ENCODE measurements at places on chromosomes 13 and 19.

DNA sequence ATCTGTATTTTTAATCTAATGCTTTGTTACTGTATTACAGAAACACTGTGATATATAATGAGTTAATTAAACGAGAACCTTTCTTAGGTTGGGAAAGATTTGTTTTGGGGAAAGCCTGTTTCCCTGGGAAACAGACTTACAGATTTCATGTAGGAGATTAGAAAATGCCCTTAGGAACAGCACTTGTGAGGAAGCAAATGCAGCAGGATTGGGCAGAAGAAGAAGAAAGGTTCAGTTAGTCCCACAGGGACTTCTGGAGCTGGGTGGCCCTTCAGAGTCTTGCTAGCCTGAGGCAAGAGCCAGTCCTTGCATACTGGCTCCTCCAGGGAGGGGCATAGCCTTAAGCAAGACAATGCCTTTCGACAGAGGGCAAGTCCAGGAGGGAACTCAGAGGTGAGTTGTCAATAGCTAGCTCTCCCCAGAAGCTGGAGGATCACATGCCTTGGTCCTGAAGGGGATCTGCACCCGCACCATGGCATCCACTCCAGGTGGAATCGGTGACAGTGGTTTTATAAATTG lies 36.8 kb downstream of the N4BP2L1 start:
- no peak for DNase-seq

- no peak for DNase-seq
Measured at GRCh38 chr19:2724148-2724557, 3.0 kb upstream of the DIRAS1 start.

DNA sequence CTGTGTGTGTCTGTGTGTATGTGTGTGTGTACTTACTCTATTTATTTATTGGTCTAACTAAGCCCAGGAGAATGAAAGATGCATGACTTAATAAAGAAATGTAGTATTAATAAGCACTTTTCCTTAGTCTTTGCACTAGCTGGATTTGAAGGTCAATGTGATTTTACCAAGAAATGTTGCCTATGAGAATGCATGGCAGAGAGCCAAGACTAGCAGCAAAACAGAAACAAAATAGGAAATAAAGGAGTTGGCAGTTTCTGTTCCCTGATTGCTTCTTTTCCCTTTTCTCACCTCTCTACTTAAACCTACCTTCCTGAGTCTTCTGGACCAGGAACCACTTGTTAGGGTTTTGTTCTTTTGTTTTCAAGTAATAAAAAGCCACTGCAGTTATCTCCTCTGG lies 286.1 kb downstream of the KCTD12 start:
- no peak for DNase-seq

DNA sequence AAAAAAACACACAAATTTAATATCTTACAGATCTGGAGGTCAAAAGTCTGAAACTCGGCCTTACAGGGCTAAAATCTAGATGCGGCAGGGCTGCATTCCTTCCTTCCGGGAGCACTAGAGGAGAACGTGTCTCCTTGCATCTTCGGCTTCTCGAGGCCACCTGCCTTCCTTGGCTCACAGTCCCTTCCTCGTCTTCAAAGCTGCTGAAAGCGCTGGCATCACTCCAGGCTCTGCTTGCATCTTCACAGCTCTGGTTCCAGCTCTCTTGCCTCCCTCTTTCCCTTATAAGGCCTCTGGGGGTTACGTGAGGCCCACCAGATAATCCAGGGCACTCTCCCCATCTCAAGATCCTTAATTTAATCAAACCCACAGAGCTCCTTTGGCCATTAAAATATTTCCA lies 10.5 kb downstream of the XRCC1 start:
- DNase-seq, result no peak

DNA sequence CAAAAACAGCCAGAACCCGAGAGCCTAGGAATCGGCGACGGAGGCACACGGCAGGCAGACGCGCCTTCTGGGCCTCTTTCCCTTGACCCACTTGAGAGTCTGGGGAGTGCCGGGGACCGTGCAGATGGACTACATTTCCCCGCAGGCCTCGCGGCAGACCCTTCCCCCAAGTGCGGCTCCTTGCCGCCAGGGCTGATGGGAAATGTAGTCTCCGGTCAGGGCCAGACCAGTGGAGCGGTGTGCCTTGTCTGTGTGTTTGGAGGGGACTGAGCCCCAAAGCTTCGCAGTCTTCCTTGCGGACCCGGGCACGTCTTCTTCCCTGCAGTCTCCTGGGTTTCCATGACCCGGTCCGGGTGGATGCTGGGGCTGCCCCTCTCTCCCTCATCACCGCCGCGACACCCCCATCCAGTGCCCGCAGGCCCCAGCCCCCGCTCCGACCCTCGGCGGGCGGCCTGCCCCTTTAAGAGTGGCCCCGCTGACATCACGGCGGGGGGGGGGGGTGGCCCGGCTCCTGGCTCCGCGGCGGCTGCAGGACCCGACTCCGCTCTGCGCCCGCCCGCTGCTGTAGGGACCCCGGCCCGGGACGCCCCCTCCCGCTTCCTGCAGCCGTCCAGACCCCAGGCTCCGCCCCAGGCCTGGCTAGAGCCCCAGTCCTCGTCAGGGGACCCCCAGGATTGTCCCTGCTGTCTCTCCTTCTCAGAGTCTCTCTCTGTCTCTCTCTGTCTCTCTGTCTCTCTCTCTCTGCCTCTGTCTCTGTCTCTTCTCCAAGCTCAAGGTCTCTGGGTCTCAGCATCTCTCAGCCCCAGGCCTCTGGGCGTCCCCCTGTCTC lies 758 bp upstream of the CACNG7 start:
- DNase-seq, result peak; percentile 17

DNA sequence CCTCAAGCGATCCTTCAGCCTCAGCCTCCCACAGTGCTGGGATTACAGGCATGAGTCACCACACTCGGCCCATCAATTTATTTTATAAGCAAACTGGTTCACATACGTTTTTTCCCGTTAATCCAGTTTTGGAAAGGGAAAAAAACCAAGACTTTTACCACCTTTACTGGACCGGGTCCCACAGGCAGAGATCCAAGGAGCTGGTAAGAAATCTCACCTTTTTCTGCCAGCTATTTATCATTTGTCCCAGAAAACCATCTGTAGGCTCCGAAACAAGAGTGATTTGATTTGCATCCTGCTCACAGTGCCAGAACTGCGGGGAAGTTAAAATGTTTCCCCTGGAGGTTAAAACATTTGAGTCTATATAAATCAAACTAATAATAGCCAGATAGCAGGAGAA lies 6.3 kb upstream of the FUT2 start:
- no peak for DNase-seq

- no peak for DNase-seq
Measured at GRCh38 chr19:55358943-55359908, 3.8 kb downstream of the GARIN5B start.

DNA sequence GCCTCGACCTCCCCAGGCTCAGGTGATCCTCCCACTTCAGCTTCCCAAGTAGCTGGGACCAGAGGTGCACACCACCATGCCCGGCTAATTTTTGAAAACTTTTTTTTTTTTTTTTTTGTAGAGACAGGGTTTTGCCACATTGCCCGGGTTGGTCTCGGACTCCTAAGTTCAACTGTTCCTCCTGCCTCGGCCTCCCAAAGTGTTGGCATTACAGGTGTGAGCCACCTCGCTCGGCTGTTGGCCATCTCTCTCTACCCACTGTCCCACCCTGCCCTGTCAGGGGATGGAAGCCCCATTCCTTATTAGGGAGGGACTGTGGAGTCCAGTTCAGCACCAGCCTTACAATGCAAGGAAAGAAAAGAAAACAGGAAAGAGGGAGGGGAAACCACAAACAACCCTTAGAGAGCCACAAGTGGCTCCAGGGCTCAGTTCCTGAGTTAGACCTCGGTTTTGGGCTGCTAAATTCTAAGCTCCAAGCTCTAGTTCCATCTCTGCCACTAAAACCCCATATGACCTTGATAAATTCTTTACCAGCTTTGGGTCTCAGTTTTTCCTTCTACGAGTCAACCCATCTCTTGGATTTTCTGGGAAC lies 31.7 kb downstream of the ACTL9 start:
- no peak for DNase-seq

DNA sequence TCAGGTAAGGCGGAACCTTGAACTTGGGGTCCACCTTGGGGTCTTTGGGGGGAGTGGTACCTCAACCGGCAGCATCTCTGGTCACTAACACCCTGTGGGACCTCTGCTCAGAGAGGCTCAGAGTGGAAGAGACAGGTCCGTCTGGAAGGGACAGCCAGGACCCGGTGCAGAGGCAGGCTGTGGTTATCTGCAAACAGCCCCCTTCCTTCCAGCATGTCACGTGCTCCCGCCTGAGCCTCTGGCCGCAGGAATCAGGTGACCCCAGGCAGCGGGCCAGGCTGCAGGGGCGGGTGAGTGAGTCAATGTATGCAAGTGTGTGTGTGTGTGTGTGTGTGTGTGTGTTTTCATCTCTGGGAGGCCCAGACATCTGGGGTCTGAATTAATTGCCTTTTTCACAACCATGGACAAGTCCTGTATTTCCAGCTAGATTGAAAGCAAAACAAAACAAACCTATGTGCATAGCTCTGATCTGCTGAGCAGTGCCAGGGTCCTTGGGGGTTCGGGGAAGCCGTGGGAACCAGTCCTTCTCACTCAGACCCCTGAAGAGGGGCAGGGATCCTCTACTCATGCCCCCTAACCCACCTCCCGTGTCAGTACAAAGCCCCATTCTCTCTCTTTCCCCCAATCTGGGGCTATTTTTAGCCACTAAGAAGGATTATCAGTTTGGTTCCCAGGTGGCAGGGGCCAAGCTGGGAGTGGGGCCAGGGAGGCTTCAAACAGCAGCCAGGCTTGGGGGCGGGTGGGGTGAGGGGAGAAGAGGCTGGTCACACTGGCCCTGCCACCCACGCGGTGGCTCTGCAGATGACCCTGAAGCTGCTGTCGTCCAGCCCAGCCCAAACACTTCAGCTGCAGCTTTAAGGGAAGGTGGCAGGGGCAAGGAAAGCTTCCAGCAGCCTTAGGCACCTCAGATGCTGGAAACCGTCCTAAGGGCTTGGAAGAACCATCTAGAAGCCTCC lies 31.4 kb downstream of the CERS4 start:
- peak; percentile 20 for DNase-seq

GRCh38 chr13:93751117-93751516 lies 524.5 kb downstream of the GPC6 start:
- DNase-seq, result no peak

- DNase-seq, result no peak
Measured at GRCh38 chr13:114043421-114044053, 69.7 kb upstream of the C13orf46 start.

DNA sequence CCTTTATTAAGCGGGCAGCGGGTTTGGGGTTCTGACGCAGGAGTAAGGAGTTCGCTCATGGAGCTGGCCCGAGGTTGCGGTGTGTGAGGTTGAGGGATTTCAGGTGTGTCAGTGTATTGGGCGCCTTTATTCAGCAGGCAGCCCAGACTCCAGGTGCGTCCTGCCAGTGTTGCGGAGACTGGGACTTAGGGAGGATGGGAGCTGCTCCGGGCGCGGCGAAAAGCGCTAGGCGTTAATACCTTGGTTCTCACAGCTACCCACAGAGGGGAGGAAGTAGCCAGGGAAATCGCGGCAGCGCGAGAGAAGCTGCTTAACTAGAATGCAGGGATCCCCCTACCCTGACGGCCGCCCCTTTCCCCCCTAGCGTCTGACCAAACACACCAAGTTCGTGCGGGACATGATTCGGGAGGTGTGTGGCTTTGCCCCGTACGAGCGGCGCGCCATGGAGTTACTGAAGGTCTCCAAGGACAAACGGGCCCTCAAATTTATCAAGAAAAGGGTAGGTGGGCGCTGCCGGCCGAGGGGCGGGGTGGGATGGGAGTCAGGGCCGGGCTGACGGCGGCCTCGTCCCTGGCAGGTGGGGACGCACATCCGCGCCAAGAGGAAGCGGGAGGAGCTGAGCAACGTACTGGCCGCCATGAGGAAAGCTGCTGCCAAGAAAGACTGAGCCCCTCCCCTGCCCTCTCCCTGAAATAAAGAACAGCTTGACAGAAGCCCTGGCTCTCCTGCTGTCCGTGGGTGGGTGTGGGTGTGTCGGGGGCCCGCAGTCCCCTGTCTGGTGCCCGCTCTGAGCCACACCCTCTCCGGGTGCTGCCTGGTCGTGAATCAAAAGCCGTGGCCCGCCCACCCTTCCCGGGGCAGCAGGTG lies 1.1 kb downstream of the RPL36 start:
- DNase-seq, result peak; percentile 25

DNA sequence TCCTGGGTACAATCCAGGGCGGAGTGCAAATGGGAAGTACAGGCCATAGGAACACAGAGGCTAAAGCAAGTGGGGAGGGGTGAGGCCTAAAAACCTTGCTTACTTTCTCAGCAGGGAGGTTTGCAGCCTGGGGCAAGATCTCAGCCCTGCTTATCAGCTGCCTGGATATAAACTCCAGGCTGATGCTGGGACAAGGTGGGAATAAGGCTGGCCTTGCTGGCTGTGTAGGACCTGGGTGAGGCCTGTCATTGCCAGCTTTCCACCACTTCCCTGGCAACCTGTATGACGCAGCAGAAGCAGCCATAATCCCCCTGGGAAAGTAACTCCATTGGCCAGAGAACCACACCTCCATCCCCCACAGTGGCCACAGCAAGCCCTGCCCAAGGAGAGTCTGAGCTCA lies 279.1 kb upstream of the ATXN8OS start:
- DNase-seq, result no peak

- DNase-seq, result no peak
Measured at GRCh38 chr19:21323000-21323399, 6.2 kb downstream of the ZNF708 start.

DNA sequence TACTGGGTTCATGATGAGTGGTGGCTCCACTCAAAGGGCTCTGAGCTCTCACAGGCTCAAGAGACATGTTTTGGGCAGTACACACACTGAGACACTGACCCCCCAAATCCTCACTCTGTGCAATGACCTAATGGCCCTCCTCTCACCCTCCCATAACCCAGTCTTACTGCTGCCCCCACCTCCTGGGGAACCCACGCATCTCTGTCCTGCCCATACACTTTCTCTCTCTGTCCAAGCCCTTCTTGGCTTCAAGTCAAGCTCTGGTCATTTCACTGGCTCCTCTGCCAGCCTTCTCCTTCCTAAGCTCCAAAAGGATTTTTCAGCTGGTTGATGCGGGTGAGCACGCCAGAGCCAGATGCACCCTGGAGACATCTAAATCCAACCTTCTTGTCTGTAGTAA lies 187.9 kb upstream of the TSHZ3 start:
- no peak for DNase-seq

GRCh38 chr19:38247126-38247525 lies 9.0 kb downstream of the PPP1R14A start:
- no peak for DNase-seq

- DNase-seq, result peak; percentile 32
Measured at GRCh38 chr19:51607920-51608562, 22.2 kb downstream of the SIGLEC5 start.

DNA sequence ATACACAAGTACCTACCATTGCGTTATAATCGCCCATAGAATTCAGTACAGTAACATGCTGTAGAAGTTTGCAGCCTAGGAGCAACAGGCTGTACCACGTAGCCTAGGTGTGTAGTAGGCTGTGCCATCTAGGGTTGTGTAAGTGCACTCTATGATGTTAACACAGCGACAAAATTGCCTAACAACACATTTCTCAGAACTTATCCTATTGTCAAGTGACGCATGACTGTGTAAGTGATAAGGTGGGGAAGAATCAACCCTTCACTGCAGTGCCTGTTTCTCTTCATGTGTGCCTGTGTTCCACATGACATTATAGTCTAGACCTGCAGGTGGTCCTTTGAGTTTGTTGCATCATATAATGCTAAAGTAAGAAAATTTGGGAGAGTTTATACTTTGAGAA lies 94.0 kb downstream of the PCDH9 start:
- DNase-seq, result no peak

GRCh38 chr13:21670006-21670882 lies 629 bp upstream of the FGF9 start:
- no peak for DNase-seq
